ENCODE measurements at places on chromosomes 3 and 15.

GRCh38 chr3:167684388-167684993, 30.7 kb upstream of the WDR49 start:
- DNase-seq: peak; percentile 60

- no peak for DNase-seq
These were observed 65.0 kb downstream of the NIPA2 start for GRCh38 chr15:22903427-22903826.

GRCh38 chr3:56375654-56376053, 92.6 kb downstream of the ERC2 start:
- DNase-seq: no peak

DNA sequence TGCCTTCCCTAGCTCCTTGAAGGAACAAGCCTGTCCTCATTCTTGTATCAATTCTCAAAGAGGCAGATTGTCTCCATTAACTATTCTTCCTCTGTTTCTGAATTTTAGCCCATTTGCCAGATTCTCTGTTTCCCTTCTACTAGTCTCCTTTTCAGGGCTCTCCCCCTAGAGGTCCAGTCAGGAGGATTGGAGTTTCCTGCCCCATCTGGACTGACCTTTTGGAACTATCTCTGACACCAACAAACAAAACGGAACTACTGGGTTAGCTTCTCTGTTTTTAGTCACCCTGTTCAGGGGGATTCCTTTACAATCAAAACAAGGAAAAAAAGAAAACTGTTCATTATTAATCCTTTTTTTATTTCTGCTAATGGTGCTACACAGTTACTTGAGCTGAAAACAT, 10.2 kb upstream of the KPNA4 start:
- no peak for DNase-seq

- no peak for DNase-seq
These were observed 3.6 kb downstream of the SOX14 start for GRCh38 chr3:137767538-137768360.

- DNase-seq: no peak
These were observed 1084.2 kb downstream of the TUSC7 start for GRCh38 chr3:117793622-117794265.

DNA sequence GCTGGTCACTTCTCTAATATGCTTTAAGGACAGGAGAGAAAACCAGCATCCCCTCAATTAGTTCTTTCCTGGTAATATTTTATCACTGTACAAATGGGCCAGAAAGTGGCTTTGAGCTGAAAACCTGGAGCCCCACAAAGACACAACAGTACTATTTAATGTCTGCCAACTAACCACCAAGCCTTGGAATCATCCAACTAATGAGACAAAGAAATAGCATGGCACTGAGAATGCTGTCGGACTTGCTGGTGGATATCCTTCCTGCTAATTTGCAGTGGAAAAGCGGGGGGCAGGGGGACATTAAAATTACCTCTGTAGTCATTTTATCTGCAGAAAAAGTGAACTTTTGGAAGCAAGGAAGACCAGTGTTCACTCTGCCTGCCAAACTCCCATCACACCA, 288.5 kb downstream of the KBTBD8 start:
- DNase-seq: no peak

- no peak for DNase-seq
These were observed 42.4 kb downstream of the TMEM40 start for GRCh38 chr3:12716605-12717151.

DNA sequence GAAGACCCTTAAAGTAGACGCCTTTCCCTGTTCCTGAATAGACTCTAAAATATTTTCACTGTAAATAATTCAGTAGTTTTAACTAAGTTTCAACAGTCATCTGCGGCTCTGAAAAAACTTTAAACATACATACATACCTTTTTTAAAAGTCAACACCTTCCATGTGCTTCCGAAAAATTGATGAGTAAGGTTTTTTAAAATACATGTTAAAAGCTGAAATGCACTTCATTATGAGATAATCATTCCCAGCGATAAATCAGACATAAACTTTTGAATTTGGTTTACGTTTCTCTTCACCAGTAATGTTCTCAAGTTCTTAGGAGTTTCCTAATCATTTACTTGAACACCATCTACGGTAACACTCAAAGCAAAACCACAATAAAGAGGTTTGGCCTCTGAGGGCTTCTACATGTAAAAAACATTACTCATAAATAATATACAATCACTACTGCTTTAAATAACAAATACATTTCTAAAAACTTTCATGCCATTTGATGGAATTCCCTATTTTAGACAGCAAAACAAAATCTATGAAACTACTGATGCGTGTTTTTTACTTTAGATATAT, 403.5 kb downstream of the SHQ1 start:
- DNase-seq: no peak

DNA sequence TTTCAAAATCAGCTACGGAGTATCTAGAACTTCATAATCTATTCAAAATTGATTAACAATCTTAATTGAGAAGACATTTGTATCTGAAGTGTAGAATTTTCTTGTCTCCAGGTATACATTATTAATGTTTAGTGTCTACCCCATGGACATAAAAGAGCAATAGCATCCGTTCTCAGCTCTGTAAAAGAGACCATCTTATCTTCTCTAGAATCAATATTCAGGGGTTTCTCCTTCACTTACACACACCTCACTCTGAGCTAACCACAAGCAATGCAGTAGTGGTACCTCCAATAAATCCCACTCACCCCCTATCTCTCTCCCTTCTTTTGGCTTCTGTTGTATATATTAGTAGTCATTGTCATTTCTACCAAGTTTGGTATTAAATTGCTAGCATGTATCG, 16.2 kb downstream of the MBNL1 start:
- DNase-seq: no peak

- DNase-seq: no peak
These were observed 146.3 kb downstream of the TLE3 start for GRCh38 chr15:69951256-69951897.

DNA sequence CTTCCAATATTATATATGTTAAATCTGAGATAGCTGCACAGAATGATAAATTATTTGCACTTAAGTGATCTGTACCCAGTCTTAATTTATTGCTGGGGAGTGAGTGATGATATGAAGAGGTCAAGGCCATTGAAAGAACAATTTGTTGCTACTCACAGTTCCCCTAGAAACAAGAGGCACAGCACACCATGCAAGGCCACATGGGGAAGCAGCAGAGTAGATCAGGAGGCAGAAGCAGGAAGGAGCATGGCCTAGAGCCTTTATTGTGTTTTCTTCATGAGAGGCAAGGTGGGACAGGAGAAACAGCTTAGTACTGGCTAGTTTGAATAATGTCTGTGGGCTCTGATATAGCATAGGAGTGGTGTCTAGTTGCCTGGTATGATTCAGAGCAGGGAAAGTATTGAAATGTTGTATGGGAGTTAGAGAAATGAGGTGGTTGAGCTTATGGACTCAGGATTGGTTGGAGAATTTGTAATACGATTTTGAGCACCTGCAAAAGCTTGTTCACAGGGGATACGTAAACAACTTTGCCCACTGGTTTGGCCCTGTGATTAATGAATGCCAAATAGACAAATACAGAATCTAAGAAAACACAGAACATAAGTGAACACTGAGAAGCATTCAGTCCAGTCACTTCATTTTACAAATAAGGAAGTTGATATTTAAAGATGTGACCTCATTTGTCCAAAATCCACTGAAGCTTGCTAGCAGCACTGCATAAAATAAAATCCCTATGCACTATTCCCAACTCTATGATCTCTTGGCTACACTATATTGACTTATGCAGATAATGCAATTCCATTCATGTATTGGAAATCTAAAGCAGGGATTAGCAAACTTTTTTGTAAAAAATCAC, 71.7 kb downstream of the TMCO5A start:
- DNase-seq: no peak

DNA sequence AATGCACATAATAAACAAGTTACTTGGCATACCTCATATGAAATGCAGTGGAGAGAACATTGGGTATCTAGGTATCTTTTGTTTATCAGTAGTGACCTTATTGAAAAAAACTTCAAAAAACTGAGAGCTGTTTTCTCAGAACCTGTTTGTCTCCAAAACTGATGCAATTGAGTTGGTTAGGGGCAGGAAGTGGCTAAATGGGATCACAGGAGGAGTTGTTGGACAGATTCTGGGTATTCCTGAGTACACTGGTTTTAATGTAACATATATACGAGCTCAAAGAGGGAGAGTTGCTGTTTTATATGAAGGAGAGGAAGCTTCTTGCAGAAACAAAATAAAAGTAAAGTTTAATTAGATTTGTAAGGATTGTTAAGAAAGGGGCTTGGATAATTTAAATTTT, 159.5 kb downstream of the C3orf70 start:
- no peak for DNase-seq

DNA sequence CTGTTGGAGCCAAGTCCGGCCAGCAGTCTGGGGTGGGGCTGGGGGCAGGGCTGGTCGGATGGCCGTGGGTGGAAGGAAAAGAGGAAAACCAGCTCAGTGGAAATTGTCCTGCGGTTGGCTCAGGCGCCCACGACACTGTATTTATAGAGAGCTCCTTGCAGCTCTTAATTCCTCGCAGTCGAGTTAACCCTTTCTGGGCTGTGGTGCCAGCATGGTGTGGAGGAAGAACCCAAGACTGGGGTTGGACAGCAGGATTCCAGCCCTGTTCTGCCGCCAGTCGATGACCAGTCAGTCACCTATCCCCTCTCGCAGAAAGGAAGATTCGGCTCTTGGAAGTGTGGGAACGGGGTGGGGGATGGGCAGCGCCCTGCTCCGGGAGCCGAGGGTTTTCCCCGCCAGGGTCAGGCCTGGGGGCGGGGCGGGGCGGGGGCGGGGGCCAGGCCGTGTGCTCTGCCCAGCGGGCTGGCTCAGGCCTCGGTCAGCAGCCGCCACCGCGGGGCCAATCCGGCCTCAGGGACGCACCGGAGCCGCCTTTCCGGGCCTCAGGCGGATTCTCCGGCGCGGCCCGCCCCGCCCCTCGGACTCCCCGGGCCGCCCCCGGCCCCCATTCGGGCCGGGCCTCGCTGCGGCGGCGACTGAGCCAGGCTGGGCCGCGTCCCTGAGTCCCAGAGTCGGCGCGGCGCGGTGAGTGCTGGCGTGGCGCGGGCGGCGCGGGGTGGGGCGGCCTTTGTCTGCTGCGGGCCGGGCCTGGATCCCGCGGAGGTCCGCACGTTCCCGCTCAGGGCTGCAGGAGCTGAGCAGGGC, at the start of gene CD276:
Gene CD276, plus strand, starts transcription at position 607 of the 804 bp plus-strand sequence. CDS start 15,257 bp downstream, outside the sequence.
- DNase-seq: peak; percentile 39

- no peak for DNase-seq
These were observed 287.1 kb downstream of the NEK10 start for GRCh38 chr3:27081992-27082607.

DNA sequence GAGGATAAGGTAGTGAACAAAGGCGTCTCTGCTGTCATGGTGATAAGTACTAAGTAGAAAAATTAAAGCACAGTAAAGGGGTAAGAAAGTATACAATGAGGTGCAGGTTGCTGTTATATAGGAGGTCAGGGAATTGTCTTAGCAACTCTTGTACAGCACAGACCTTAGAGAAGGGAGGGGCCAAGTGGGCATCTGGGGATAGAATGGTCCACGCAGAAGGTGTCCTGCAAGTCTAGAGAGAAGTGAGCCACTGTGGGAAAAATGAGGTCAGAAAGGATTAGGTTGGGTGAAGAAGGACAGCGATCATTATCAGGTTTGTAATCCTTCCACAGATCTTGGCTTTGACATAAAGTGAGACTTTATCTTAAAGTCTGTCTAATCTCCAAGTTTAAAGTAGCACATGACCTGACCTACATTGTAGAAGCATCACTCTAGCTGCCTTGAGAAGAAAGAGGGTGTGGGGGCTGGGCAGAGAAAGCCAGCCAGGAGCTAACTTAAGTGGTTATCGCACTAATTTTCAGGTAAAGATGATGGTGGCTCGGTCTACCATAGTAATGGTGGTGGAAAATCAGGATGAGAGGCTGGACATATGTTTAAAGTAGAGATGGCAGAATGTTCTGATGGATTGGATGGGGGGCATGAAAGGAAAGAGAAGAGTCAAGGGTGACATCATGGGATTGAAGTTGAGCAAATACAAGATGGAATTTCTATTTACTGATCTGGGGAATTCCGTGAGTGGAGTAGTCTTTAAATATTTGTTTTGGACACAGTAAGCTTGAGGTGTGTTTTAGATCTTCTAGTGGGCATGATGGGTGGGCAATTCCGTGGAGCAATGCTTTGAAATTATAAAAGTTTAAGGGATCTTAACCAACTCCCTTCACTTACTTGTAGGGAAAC, 919.2 kb downstream of the ROBO1 start:
- DNase-seq: no peak

GRCh38 chr15:95872366-95872771, 458.1 kb upstream of the NR2F2 start:
- DNase-seq: peak; percentile 69

- DNase-seq: no peak
These were observed 42.1 kb downstream of the SLC6A11 start for GRCh38 chr3:10858091-10858490.

- DNase-seq: peak; percentile 83
These were observed 54.7 kb downstream of the LRRC28 start for GRCh38 chr15:99305761-99306505.

GRCh38 chr3:40355410-40355809, 31.6 kb upstream of the ENTPD3 start:
- DNase-seq: no peak

DNA sequence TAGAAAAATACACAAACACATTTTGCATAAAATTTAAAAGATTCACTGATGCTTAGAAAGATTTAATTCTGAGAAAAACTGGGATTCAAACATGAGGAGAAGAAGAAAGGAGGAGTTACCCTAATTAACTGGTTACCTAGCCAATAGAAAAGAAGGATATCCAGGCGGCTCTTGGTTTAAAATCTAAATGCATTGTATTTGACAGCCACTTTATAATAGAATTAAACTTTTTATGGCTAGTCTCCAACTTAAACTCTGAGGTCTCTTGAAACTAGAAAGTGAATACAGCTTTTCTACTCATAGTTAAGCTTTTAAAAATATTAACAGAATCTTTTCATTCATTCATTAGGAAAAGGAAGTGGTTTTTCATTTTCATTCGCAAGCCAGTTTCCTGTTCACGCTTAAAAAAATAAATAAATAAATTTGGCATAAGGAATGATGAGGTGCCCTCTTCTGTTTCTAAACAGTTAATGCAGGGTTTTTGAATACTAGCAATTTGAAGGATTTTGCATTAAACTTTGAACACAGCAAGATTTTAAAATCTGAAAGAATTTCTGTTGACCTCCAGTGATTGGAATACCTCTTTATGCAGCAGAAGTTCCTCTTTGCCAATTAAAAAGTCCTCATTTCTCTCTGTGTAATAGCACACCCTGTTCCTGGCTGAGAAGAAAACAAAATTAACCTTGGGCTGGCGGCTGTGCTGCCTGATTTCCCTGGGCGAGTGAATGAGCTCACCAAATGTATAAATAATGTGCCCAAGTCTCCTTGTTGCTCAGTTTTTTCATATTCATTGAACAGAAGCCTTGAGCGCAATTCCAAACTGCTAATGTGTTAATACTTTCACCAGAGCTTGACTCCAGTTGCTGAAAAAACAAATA, 105.1 kb downstream of the ZMAT3 start:
- peak; percentile 35 for DNase-seq

DNA sequence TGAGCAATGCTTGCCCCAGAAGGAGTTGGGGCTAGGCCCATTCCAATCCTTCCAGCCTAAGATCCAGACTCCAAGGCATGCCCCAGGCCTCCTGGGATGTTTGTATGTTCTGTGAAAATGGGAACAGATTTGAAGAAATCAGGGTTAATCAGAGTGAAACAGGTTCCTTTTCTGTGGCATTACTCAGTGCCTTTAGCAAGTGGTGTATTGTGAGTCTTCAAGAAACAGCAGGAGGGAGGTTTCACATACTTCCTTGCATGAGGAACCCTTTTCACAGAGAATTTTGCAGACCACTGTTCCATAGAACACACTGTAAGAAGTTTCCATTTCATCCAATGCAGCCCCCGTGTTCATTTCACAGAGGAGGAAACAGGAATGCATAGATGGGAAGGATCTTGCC, 8.4 kb upstream of the CDC25A start:
- no peak for DNase-seq

- no peak for DNase-seq
These were observed 1.1 kb downstream of the NCKIPSD start for GRCh38 chr3:48684480-48685143.
